ENCODE measurements at places on chromosomes 16 and 17. TPM values are rescaled to one million over a fixed set of nuclear protein-coding genes. Genes with fewer than 3 reads are reported as not detected.

- peak within 1 kb of the TSS; percentile 74 for H3K4me3 ChIP-seq
- no peak within 1 kb of the TSS for H3K27ac ChIP-seq
- DNase-seq, result peak; percentile 89
- peaks cover 23% of the 10 kb centered on the region for H3K36me3 ChIP-seq
These were observed at the start of gene CASKIN2 for GRCh38 chr17:75515496-75516254. Gene CASKIN2 (minus strand): TSS chr17:75515537. CDS start chr17:75513804, 1,733 bp downstream.

DNA sequence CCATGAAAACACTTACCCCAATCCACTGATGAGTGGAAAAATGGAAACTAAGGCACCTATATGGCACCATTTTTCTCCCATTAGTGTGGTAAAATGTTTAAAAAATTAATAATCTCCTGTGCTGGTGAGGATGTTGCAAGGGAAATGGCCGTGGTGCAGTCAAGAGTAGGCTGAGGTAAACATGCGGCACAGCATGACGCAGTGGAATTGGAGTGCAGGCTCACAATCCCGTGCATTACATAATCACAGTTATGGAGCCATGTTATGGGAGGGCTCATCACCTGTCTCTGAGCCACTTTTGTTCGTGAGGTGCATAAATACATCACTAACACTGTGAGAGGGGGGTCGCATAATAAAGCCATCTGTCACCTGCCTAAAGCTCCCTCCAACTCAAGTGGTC, 164.4 kb upstream of the XYLT1 start:
- H3K36me3 ChIP-seq, result peaks cover 2% of the 10 kb centered on the region
- no peak for DNase-seq
- H3K27me3 ChIP-seq, result peaks cover 14% of the 10 kb centered on the region
- H3K27ac ChIP-seq, result no peak overlapping the region
- no peak overlapping the region for H3K4me3 ChIP-seq

DNA sequence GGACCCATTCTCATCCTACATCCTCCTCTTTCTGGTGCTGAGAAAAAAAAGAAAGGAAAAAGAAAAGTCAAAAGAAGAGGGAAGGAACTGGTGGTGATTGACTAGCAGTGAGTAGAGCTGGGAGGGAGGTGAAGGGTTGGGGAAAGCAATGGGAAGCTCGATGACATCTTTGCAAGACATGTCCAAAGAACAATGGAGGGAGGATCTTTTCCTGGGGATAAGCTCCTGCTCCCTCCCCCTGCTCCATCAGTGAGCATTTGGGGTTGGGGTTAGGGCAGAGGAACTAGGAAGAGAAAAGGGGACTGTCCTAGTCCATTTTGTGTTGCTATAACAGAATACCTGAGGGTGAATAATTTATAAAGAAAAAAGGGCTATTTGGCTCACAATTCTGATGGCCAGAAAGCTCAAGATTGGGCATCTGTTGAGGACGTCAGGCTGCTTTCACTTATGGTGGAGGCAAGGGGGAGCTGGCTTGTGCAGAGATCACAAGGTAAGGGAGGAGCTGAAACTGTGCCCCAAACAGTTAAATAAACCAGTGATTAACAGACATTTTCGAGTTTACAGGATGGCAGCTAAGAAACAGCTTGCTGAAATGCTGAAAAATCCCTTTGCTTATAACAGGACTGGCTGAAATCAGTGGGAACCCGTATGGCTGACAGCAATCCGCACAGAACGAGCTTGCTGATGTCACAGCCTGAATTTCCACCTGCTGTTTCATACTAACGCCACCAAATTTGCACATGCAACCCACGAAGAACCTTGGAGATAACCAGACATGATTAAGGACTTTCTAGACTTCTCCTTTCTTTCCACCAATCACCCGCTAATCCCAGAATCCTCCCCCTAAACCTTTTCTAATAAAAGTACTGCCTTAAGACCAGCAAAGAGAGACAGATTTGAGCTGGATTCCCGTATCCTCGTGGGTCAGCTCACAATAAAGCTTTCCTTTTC, 1.6 kb upstream of the ODF4 start:
- no peaks in the 10 kb centered on the region for H3K36me3 ChIP-seq
- no peak overlapping the region for H3K27ac ChIP-seq
- H3K4me3 ChIP-seq, result no peak overlapping the region
- H3K4me1 ChIP-seq, result peaks cover 4% of the 10 kb centered on the region
- peaks cover 2% of the 10 kb centered on the region for H3K27me3 ChIP-seq

DNA sequence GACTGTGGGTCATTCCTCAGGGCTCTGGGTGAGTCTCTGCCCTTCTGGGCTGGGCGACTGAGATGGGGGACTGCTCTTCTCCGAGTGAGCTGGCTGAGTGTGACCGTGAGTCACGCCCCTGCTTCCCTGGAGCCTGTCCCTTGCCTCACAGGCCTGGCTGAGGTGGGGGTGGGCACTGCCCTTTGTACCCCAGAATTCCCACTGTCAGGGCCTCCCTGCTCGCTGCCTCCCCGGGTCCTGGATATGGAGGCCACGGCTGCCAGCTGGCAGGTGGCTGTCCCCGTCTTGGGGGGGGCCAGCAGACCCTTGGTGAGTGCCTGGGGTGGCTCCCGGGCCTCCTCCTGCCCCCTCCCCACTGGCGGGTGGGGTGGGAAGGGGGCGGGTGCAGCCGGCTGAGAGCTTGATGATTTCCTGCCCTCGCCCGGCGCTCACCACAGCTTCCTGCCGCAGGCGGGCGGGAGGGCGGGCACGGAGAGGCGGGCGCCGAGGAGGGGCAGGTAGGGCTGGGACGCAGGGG, at the start of gene LAT:
Gene LAT, plus strand, starts transcription at position 434 of the 517 bp plus-strand sequence. CDS start 366 bp downstream, outside the sequence.
- peak within 1 kb of the TSS; percentile 96 for H3K27ac ChIP-seq
- H3K27me3 ChIP-seq, result no peaks in the 10 kb centered on the region

DNA sequence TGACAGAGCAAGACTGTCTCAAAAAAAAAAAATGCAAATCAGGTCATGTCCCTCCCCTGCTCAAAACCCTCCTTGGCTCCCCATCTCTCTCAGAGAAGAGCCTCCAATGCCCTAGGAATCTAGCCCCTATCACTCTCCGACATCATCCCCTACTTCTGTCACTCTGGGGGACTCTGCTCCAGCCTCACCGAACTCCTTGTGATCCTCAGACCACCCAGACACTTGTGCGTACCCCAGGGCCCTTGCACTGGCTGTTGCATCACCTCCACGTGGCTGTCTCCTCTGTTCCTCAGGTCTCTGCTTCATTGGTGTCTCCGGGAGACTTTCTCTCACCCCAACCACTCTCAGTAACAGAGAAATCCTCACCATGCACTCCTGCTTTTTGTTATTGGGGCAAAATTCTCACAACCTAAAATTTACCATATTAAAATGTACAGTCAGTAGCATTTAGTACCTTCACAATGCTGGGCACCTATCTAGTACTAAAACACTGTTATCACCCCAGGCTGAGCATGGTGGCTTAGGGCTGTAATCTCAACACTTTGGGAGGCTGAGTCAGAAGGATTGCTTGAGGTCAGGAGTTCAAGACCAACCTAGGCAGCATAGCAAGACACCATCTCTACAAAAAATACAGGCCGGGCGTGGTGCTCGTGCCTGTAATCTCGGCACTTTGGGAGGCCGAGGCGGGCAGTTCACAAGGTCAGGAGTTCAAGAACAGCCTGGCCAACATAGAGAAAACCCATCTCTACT, 15.2 kb downstream of the PLA2G10 start:
- no peak for DNase-seq
- no peak overlapping the region for H3K4me3 ChIP-seq
- no peaks in the 10 kb centered on the region for H3K36me3 ChIP-seq
- H3K27me3 ChIP-seq, result peaks cover 4% of the 10 kb centered on the region
- no peaks in the 10 kb centered on the region for H3K4me1 ChIP-seq

DNA sequence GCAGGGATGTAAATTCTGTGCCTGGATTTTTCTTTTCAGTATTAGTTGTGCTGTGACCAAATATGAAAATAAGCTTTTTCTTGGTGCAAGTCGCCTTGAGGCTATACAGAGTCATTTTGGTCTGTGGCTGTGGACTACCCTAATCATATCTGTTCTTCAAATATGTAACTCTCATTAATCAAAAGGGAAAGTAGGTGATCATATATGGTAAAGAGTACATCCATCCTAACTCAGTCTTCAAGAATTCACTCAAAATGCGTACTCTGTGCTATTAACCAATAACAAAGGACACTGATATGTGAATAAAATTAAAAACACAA, 2.6 kb downstream of the CPD start:
- no peak for DNase-seq
- peaks cover 15% of the 10 kb centered on the region for H3K36me3 ChIP-seq
- peaks cover 58% of the 10 kb centered on the region for H3K4me1 ChIP-seq
- peak overlapping the region; percentile 73 for H3K4me3 ChIP-seq
- no peaks in the 10 kb centered on the region for H3K27me3 ChIP-seq

GRCh38 chr16:71687861-71688260, 36.6 kb downstream of the PHLPP2 start:
- H3K27ac ChIP-seq, result no peak overlapping the region
- H3K4me3 ChIP-seq, result no peak overlapping the region
- peaks cover 28% of the 10 kb centered on the region for H3K36me3 ChIP-seq

GRCh38 chr16:3780570-3780969, 63.2 kb upstream of the TRAP1 start:
- peaks cover 10% of the 10 kb centered on the region for H3K36me3 ChIP-seq
- H3K27me3 ChIP-seq, result no peaks in the 10 kb centered on the region
- H3K4me3 ChIP-seq, result no peak overlapping the region
- H3K4me1 ChIP-seq, result peaks cover 4% of the 10 kb centered on the region

- peaks cover 4% of the 10 kb centered on the region for H3K4me1 ChIP-seq
These were observed 30.5 kb downstream of the KIAA0753 start for GRCh38 chr17:6610011-6610410.

- H3K36me3 ChIP-seq, result no peaks in the 10 kb centered on the region
- no peak for DNase-seq
- H3K27ac ChIP-seq, result no peak overlapping the region
These were observed 324.1 kb downstream of the HAPSTR1 start for GRCh38 chr16:9415545-9415944.

DNA sequence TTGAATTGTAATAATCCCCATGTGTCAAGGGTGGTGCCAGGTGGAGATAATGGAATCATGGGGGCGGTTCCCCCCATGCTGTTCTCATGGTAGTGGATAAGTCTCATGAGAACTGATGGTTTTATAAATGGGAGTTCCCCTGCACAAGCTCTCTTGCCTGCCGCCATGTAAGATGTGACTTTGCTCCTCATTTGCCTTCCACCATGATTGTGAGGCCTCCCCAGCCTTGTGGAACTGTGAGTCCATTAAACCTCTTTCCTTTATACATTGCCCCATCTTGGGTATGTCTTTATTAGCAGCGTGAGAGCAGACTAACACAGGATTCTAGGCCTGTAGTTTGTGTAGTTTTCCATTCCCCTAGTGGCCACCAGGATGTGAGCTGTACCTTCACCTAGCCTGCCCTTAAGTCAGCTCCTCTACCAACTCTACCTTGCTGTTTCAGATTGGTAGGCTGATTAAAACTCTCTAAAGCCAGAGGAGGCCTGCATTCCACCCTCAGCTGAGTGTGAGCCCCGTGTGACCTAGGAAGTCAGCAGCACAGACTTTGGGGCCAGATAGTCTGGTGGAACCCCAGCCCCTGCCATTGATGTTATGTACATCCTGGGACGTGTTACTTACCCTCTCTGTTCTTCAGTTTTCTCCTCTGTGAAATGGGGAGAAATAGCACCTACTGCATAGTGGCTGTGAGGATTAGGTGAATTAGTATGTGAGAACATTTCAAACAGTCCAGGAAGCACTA, 252.4 kb upstream of the CACNG5 start:
- peaks cover 27% of the 10 kb centered on the region for H3K4me1 ChIP-seq
- H3K36me3 ChIP-seq, result peaks cover 40% of the 10 kb centered on the region
- H3K27ac ChIP-seq, result no peak overlapping the region

- H3K36me3 ChIP-seq, result no peaks in the 10 kb centered on the region
- no peak for DNase-seq
- H3K27me3 ChIP-seq, result peaks cover 88% of the 10 kb centered on the region
- no peak overlapping the region for H3K4me3 ChIP-seq
- peaks cover 32% of the 10 kb centered on the region for H3K4me1 ChIP-seq
These were observed 2.5 kb downstream of the PRAC2 start for GRCh38 chr17:48725288-48726064.

DNA sequence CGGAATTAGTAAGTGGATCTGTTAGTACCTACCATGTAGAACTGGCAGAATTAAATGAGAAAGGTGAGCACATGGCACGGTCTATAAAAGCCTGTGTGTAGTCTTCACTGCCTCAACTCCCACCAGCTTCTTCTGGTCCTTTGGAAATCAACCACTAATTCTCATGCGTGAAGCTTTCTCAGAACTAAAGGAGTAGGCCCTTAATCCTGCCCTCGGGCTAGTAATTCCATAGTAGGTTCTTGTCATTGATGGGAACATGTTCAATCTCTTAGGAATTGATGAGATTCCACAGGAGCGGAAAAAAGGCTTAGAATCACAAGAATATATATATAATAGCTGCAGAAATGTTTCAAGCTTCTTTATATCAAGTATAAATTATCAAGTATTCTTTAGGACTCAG, 21.7 kb downstream of the CDR2 start:
- peaks cover 50% of the 10 kb centered on the region for H3K36me3 ChIP-seq
- peaks cover 53% of the 10 kb centered on the region for H3K4me1 ChIP-seq
- H3K4me3 ChIP-seq, result no peak overlapping the region
- DNase-seq, result no peak
- H3K27me3 ChIP-seq, result no peaks in the 10 kb centered on the region
- H3K27ac ChIP-seq, result peak overlapping the region; percentile 97

- no peaks in the 10 kb centered on the region for H3K27me3 ChIP-seq
- H3K4me1 ChIP-seq, result peaks cover 10% of the 10 kb centered on the region
- peaks cover 8% of the 10 kb centered on the region for H3K36me3 ChIP-seq
These were observed 25.1 kb downstream of the MINK1 start for GRCh38 chr17:4858068-4858881.

GRCh38 chr17:41617136-41617535, 4.6 kb upstream of the KRT16 start:
- H3K27me3 ChIP-seq, result peaks cover 4% of the 10 kb centered on the region
- no peak overlapping the region for H3K4me3 ChIP-seq
- H3K27ac ChIP-seq, result no peak overlapping the region
- no peaks in the 10 kb centered on the region for H3K4me1 ChIP-seq

GRCh38 chr16:25256695-25257469, 763 bp downstream of the ZKSCAN2 start:
- H3K36me3 ChIP-seq, result peaks cover 37% of the 10 kb centered on the region
- peaks cover 54% of the 10 kb centered on the region for H3K4me1 ChIP-seq
- DNase-seq, result peak; percentile 32
- no peaks in the 10 kb centered on the region for H3K27me3 ChIP-seq
- H3K27ac ChIP-seq, result peak overlapping the region; percentile 92

- no peak overlapping the region for H3K4me3 ChIP-seq
- no peak overlapping the region for H3K27ac ChIP-seq
- peaks cover 33% of the 10 kb centered on the region for H3K36me3 ChIP-seq
- DNase-seq, result no peak
These were observed 84.2 kb downstream of the TMC6 start for GRCh38 chr17:78044280-78044835.

- no peaks in the 10 kb centered on the region for H3K36me3 ChIP-seq
- no peak overlapping the region for H3K4me3 ChIP-seq
- no peak for DNase-seq
- no peaks in the 10 kb centered on the region for H3K4me1 ChIP-seq
- H3K27me3 ChIP-seq, result no peaks in the 10 kb centered on the region
These were observed 314.2 kb upstream of the CCL2 start for GRCh38 chr17:33940769-33941370.

GRCh38 chr16:2004795-2005517, 4.7 kb downstream of the ZNF598 start:
- no peak overlapping the region for H3K4me3 ChIP-seq
- H3K27me3 ChIP-seq, result no peaks in the 10 kb centered on the region
- DNase-seq, result no peak
- peaks cover 37% of the 10 kb centered on the region for H3K4me1 ChIP-seq
- H3K27ac ChIP-seq, result no peak overlapping the region

Gene NOS2
- total RNA-seq, result not detected

Gene FOXL1
- not detected for total RNA-seq

Gene DBNDD1
- total RNA-seq, result 0.96 TPM

Gene KRT13
- total RNA-seq, result not detected

Gene RHBDL3
- 0.11 TPM for total RNA-seq

Gene DNAAF8
- total RNA-seq, result 0.38 TPM

Gene MYL11
- 1.2 TPM for total RNA-seq

All from activated CD8-positive, alpha-beta T cell treated with anti-CD3 and anti-CD28 coated beads for 36 hours (primary cell).